T-cell (primary cell): ENCODE measurements at places on chromosomes 6 and 20.

DNA sequence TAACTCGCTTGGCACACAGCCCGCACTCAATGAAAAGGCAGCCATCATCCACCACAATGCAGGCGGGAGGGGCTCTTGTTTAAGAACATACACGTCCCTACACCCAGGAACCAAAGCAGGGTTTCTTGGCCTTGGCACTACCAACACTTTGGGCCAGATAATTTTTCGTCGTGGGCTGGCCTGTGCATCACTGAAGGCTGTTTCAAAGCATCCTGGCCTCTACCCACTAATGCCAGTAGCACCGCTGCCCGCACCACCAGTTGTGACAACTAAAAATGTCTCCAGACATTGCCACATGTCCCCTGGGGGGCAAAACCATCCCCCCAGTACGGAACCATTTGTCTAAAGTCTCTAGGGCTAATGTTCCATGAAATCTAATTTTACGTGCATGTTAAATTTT lies 13.0 kb downstream of the UQCC2 start:
- no peak for DNase-seq

DNA sequence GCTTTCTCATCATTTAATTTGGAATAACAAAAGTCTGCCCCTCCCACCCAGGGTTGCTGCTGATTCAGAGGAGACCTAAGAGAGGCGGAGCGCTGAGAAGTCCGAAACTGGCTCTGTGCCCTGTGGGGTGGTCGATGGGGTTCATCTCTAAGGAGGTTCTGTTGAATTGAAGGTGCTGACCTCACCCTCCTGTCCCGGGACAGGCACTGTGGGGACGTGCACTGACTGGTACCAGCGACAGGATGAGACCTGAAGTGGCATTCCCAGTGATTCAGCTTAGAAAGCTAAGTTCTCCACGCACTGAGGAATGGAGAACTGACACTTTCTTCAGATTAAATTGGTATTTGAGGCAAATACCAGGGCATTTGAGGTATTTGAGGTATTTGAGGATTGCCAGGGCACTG lies 1.3 kb downstream of the GUCA1B start:
- DNase-seq, result no peak

GRCh38 chr20:3307078-3307477 lies 68.1 kb upstream of the SLC4A11 start:
- DNase-seq, result no peak

DNA sequence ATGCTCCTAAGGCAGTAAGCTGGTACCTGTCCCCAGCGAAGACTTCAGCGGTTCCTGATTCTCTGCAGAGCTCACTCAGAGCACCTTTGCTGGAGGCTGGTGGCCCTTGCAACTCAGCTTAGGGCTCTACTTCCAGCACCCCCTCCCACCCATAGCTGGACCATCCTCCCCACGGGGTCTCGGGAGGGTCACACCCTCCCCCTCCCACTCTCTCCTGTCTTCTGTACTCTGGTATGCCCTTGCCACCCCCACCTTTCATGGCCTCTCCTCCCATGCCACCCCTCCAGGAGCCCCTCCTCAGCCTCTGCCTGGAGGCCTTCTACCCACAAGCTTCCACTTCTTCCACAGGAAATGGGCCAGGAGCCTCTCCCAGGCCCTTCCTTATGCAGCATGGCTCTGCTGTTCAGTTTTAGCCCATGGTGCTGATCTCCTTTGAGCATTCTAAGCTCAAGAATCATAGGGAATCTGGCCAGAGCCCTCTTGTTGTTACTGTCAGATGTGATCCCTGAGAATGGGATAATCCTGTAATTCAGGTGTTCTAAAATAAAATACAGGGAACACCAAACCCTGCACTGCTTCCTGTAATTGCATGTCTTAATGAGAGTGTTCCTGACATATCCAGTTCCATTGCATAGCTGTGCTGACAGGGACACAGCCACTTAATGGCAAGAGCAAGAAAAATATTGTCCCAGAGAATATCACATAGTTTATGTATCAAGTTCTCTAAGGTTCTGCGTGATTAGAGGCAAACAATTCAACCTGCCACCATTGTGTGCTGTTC lies 142.1 kb downstream of the SYNDIG1 start:
- DNase-seq, result no peak

GRCh38 chr20:49276961-49277785 lies 684 bp downstream of the ZNFX1 start:
- peak; percentile 30 for DNase-seq

DNA sequence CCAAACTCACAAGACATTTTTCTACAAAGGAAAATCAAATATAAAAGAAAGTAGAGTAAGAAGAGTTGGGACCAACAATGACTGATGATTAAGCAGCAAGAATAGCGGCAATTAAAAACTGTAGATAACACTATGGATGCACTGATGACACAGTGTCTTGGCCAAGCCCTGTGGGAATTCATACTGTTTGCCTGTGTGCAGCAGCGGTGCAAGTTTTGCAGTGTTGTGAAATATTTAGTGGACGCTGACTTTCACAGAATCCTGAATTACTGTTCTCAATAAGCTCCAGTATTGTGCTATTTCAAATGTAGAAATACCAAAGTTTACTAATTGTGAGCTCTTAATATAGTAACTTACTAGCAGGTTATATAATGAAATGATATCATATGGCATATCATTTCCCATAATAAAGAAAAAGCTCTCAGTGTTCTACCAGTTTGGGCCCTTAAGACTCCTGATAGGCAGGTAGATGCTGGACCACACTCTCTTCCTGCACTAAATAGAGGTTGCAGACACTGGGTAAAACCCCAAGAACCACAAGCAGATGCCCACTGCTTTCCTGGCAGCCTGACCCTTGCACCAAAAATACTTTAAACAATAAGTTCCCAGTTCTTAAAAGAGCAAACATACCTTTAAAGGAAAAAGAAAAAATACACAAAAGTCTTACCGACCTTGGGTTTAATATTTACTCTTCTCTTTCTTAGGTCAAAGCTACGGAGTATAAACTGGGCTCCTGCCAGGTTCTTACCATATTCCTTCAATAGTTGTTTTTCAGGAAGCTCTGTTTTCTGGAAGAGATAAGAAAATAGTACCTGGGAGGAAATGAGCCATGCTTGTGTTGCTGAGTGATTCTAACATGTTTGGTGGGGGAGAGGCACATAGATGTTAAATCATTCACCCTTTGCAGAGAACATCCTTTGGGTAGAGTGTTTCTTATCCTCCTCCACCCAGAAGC lies 41.6 kb downstream of the ANKEF1 start:
- no peak for DNase-seq

DNA sequence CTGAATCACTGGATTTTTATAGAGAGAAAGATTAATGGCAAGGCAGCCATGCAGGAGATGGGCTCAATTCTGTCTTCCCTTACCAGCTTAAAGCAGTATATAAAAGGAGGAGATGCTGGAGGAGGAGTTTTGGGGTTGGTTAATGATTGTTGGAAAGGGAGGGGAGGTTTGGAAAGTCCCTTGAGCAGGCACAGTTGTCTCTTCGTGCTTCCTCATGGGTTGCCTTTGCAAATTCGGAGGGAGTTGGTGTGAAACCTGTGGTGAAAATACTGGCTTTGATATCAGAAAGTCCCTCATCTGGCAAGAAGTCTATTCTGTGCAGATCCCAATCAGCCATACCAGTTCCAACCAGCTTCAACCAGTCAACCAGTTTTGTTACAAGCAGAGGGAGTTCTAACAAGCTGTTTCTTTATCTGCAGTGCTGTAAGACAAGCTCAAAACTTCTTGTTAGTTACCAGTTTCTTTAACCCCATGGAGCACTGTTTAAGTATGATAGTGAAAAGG lies 107.0 kb downstream of the HIVEP1 start:
- DNase-seq, result peak; percentile 8

GRCh38 chr20:10219993-10220750 lies 1.5 kb downstream of the SNAP25 start:
- no peak for DNase-seq
